ENCODE measurements at places on chromosomes 6 and 20.

DNA sequence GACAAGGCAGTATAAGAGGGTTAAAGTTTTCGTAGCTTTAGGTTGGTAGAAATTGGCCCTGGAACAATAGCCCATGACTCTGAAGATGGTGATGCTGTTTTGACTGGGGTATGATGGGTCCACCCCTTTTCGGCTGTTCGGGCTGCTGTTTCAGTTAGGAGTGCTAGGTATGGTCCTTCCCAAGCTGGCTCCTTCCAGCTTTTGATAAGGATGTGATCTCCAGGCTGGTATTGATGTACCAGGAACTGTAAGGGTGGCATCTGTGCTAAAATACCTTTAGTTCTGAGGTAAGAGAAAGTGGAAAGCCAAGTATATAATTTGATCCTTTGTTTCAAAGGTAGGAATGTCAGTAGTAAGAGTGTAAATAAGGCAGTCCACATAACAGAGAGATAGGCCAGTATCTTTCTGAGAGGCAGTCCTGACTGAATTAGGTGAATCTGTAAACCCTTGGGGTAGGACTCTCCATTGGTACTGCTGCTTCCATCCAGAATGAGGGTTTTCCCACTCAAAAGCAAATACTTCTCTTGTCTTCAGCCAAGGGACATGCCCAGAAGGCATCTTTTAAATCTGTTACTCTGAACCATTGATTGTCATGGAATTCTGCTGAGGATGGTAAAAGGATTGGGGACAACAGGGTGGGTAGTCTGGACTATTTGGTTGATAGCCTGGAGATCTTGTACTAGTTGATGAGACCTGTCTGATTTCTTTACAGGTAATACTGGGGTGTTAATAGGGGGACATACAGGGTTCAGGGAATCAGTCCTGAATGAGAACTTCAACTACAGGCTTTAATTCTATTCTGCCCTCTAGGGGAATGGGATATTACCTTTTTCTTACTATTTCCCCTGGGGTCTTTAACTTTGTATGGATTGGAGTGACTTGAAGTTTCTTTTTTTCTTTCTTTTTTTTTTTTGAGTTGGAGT lies 6.1 kb upstream of the ZNFX1 start:
- DNase-seq, result no peak

DNA sequence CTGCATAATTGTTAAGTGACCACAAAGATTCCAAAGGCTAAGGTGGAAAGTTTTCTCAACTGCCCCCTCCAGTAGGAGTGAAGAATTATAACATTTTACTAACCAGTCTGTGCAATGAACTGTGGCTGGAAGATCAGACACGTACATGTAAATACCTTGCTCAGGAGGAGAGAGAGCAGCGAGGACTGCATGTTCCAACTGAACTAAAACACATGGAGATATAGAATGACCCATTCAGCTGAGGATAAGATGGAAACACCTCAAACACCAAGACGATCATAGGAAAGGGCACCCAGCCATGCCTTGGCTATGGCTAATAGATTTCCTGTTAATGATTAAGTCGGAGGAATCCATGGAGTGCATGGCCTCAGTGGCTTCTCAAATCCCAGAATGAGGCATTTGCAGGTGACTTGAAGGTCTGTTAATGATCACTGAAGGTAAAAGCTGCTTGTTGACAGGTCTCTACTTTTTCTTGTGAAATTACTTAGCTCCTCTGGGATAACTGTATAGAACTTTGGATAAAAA lies 875.6 kb downstream of the TFAP2A start:
- no peak for DNase-seq

DNA sequence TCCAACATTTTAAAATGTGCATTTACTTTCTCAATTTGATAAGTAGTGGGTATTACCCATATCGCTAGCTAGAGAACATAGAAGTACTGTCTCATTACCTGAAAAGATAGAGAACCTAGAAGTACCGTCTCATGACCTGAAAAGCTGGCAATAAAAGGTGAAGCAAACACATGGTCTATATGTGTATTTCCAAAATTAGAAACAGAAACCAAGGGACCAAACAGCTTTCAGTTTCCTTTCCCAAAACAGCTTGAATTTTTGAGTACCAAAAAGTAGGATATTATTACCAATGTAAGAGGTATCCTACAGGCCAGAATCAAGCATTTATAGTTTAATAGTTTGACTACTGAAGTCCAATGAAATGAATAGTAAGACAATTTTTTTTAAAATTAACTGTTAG lies 77.2 kb downstream of the KIF13A start:
- DNase-seq, result no peak

DNA sequence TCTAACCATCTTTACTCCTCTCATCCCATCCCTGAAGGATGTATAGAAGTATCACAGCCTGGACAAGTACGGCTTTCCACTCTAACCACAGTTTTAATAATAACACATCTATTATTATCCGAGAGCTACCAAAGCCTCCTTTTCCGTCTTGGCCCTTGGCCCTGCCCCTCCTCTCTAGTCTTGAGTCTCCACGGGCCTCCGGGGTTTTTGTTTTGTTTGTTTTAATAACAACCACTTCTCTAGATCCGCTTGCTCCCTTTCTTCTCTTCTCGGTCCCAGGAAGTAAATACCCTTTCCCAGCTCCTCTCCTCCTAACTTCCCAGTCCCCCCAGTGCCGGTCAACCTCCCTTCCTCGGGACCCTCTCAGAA lies 661 bp downstream of the LCA5 start:
- DNase-seq, result no peak

DNA sequence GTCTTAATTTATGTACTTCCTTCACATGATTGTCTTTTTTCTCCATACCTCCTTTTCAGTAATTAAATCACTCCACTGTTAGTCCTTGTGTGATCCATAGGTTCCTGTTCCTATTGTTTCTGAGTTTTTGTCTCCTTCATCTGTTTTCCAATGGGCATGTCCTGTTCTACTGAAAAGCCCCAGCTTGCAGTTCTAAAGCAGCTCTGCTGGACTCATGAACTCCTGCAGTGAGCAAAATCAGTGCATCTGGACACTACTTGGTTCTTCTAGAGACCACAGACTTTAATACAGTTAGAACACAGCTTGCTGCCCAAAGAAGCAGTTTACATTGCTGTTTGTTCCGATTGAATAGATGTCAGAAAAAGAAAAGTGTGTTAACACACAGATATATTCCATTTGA lies 593.3 kb upstream of the HS3ST5 start:
- DNase-seq, result no peak

- no peak for DNase-seq
Observed at GRCh38 chr6:49782293-49782692, 4.8 kb downstream of the PGK2 start.

DNA sequence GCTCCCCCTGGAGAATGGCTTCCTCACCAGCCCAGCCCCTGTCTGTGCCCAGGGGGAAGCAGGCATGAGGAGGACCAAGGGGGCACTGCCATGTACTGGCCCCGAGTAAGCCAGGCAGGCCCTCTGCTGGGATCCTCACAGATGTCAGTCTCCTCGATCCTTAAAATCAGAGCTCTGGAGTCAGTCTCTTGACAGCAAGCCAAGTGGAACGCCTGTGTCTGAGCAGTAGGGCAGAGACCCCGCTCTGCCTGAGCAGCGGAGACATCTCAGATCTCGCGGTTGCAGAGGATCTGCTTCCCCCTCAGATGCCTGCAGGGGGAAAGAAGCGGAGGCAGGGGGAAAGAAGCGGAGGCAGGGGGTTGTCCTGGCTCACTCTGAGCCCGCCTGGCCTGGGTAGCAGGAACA lies 92.6 kb downstream of the SNX5 start:
- DNase-seq, result no peak

DNA sequence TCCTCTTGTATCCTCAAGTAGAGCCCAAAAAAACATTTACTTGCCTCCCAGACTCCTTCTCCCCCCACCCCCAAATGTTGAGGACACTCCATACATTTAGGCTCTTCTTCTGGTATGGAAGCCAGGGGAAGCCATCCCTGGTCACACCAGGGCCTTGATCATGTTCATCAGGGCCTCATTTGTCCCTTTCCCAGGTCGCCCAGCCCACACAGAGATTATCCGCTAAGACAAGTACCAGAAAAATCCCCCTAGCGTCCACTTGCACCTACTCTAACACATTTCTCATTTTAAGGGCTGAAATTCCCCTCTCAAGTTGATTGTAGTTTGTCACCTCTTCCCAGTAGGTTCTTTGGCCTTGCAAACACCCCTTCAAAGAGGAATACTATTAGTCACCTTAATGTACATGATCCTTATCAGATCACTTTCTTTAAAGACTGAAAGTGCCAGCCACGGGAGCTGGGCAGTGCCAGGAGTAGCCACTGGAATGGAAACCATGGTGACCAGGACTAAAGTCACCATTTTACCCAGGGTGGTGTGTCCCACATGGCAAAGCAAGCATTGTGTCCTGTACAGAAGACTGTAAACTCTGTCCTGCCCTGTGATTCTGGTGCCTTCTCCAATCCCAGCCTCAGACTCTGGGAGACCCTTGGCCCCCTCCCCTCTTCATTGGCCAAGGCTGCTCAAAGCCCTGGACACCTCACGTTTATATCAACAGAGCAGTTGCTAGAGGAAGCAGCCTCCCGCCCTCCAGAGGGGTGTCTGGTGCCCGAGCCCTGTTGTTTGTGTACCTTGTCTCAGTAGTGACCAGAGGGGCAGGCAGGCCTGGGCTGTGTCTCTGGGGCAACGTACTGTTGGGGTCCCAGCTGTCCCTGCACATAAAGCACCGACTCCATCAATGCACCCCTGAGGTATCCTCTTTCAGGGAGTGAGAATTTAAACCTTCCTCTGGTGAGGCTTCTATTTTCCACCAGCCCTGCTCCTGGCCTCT lies 5.0 kb upstream of the APOBEC2 start:
- DNase-seq, result no peak

DNA sequence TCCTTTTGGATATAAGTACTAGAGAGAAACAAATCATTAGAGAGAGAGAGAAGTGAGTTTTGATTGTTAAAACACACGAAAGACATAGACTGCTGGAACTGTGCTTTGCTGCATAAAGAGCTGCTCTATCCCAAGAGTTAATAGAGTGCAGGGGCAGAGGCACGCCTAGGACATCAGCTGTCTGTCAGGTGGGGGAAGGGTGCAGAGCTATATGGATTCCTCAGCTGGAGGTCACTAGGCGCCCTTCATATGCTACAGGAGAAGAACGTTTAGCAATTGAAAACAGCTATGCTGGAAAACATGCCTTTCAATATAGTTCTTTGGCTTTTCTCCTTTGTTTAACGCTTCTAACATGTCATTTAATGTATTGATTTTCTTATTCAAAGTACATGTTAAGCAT lies 169.0 kb upstream of the MCHR2 start:
- no peak for DNase-seq

DNA sequence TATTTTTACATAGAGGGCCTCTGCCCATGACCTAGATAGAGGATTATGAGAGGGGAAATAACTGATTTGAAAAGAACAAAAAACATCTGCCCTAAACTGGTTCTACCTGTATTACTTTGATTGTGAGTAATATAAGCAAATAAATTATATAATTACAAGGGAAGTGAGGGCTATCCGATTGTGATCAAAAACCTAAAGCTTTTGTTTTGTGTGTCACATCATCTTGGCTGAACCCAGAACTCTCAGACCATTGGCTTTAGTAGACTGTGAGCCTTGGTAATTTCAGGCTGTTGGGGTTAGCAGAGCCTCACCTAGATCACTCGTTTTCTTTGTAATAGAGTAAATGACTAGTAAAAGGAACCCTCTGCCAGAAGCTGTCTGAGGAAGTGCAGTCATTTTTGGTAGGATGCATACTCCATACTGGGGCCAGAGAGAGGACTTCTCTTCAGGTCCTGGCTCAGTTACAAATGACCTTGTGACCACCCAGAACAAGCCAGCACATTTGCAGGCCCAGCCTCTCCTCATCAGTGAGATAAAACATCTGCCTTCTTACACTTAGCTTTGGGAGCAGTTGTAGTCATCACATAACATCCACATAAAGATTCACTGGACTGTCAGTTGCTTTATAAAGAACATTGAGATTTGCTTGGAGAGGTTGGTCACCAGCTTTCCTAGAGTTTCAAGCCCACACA lies 13.5 kb downstream of the STK35 start:
- DNase-seq, result no peak

GRCh38 chr6:128655978-128656498 lies 135.6 kb upstream of the PTPRK start:
- no peak for DNase-seq

DNA sequence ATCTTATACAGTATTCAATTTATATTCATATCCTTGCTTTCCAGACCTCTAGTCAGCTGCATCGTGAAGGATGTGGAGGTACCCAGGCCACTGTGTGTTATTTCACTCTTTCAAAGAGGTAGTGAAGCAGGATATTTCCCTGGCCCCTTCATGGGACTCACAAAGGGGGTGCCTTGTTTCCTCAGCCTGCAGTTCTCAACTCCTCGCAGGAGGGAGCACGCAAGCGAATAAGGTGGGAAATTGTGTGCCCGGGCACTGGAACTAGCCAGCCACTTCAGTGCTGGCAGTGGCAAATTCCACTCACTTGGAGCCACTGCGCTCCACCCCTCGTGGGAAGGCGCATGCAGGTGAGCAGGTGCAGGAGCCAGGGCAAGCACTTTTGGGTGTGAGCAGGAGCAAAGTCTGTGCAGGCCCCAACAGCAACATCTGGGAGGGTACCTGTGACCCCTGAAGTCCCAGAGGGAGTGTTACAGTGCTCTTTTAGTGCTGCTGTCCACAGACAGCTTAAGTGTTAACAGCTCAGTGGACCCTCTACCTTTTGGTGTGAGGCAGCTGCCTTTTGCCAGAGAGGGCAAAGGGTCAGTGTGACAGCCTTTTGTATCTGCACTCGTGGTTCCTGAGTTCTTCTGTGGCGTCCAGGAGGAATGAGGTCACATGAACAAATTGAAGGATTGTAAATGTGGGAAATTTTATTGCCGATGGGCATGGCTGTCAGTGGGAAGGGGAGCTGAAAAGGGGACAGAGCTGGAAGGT lies 49.4 kb upstream of the FAM135A start:
- DNase-seq, result no peak

- no peak for DNase-seq
Observed at GRCh38 chr6:89258912-89259311, 41.8 kb upstream of the GABRR1 start.

- DNase-seq, result no peak
Observed at GRCh38 chr20:63471002-63471716, 1.3 kb downstream of the KCNQ2 start.

DNA sequence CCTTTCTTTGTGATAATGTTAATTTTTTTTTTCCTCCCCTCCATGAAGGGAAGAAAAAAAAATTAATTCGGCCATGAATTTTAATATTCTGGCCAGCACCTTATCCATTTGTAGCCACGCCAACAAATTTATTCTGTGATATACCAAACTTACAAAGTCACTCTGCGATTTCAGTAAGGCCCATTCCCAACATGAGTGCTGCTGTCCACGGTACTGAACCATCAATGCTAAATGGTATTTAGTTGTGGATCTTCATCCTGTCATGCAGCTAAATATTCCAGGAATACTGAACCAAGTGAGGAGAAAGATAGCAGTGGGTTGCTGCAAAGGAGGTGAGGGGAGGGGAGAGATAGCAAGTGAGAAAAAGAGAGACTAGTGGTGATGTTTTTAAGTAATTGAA lies 19.5 kb upstream of the RSPH4A start:
- no peak for DNase-seq

DNA sequence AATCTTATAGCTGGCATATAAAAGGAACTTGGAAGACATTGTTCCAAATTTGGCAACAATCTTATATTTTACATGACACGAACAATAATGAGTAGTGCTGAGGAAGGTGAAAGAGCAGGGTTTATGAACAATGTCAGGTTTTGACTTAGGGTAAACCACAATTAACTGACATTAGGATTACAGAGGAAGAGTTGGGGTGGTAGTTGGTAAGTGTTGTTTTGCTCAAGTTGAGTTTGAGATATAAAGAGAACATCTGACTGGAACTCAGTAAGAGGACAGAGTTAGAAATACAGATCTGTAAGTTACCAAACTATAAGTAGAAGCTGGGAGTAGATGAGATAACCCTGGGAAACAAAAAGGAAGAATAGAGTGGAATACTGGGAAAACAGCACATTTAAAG lies 15.1 kb downstream of the RTN4IP1 start:
- DNase-seq, result no peak

Data from CD4-positive, alpha-beta memory T cell (primary cell).